ENCODE measurements at places on chromosomes 3 and 15.

DNA sequence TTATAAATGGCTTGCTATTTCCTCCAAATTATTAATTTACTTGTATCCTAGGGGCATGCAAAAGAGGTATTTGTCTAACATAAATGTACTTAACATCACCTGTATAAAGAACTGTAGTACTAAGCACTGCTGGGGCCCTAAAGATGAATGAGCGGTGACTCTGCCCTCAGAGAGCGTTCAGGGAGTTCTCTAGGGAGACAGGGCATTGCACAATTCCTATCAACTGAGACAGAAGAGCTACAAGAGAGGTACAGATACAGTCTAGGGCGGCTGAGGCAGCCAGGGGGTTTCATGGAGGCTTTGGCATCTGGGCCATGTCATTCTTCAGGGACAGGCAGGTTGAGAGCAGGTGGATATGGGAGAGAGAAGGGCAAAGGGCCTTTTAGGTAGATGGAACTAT lies 39.9 kb upstream of the PARL start:
- DNase-seq = no peak

DNA sequence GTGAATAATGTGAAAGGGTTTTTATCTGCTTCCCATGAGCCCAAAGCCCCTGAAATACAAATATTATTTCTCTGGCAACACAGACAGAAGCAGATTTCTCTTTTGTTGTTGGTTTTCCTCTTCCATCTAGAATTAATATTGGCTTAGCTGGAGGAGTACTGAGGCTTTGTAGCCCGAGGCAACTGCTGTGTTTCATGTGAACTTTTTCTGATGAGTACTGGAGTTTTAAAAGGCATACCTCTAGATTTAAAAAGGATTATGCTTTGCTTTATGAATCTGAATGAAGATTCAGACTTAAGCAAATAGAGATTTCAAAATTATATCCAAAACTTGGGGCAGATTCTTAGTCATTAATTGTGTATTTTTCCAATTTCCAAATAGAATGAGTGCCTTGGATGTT lies 50.9 kb downstream of the IQCH start:
- no peak for DNase-seq

DNA sequence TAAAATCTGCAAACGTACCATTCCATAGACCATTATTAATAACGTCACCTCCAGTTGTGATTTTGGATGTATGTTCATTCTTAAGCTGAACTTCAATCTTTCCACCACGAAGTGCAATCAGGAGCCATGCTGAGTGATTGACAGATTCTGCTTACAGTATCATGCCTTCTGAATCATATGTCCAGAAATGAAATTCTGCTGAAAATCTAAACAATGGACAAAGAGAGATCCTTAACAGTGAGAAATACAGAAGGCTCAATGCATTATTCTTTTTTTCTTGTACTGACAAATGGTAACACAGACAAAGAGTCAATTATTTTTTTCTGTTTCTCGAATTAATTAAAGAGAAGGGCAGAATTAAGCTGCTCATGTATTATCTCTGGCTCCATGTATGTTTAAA lies 1114.5 kb downstream of the EPHA3 start:
- no peak for DNase-seq

- DNase-seq = no peak
Measured at GRCh38 chr3:40677749-40678148, 153.0 kb downstream of the ZNF621 start.

DNA sequence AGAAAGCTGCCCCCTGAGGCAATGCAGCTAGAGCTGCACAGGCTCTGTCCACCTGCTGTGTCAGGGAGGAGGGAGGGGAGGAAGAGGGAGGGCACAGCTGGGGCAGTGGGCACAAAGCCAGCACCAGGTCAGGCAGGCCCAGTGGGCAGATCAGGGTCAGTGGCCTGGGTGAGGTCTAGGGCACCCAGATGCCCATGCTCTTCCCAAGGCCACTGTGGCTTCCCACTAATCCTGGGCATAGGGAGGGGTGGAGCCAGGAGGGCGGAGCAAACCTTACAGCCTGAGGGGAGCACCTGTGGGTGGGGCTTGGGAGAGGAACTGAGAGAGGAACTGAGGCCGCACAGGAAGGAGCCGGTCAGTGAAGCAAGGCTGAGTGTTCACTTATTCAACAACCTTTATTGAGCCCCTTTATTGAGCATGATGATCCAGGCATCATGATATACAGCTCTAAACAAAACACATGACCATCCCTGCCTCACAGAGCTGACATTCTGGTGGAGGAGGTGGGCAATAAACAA lies 55.0 kb downstream of the RHCG start:
- no peak for DNase-seq
